ENCODE measurements at places on chromosomes 7 and 10.

- DNase-seq, result no peak
Observed at GRCh38 chr10:35910234-35910633, 268.1 kb upstream of the FZD8 start.

DNA sequence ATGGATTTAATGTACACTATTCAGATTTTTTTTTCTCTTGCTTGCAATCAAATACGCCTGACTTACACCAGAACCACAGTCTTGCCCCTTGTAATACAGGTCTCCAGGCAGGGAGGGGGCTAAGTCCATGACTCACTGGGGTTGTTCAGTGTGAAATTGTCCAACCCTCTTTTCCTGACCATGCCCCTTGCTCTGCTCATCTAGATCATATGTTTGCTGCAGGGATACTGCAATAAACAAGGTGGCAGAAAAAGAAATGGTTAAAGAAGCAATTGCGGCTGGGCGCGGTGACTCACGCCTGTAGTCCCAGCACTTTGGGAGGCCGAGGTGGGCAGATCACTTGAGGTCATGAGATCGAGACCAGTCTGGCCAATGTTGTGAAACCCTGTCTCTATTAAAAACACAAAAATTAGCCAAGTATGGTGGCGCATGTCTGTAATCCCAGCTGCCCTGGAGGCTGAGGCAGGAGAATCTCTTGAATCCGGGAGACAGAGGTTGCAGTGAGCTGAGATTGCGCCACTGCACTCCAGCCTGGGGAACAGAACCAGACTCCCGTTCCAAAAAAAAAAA, 85.5 kb downstream of the TMEM130 start:
- no peak for DNase-seq

- no peak for DNase-seq
Observed at GRCh38 chr7:127874951-127875608, 156.2 kb downstream of the LRRC4 start.

- peak; percentile 17 for DNase-seq
Observed at GRCh38 chr10:13717936-13718772, 131.4 kb downstream of the PRPF18 start.

DNA sequence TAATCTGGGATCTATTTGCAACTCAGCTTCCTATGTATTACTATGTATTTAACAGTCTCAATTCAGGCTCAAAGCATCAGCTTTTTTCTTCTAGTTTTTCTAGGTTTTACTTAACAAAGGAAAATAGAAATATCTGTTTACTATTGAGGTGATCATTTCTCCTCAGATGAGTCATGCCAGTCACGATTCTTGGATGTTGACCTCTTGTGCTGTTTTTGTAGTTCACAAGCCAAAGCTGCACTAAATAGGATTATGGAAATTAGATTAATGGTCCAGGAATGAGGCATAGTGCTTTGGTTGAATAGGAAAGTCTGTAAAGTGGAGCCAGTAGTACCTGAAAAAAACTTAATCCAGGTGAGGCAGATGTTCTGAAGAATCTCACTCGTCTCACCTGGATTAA, 198.3 kb upstream of the KAT6B start:
- DNase-seq, result no peak

DNA sequence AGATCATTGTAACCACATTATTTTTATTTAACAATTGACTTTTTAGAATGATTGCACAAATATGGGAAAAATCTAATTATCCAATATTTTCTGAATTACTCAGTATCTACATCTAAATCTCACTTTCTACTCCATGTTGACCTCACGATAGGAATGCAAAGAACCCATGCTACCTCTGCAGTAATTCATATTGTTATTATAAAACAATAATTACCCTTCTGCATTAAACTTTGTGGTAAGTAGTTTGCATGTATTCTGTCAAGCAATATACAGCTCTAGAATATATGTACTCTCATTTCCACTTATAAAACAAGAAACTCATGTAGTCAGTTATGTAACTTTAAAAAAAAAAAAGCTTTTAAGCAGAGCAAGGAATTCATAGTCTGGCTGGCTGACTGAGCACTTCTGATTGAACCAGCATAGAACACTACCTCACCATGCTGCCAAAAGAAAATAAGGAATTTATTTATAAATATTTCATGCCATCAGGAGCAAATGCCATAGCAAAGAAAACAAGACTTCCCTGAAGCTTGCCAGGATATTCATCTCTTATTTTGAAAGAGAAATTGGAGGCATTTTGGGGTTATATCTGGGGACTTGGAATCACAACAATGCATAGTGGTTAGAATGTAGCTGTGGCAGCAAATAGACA, 895.7 kb downstream of the XPNPEP1 start:
- DNase-seq, result no peak

DNA sequence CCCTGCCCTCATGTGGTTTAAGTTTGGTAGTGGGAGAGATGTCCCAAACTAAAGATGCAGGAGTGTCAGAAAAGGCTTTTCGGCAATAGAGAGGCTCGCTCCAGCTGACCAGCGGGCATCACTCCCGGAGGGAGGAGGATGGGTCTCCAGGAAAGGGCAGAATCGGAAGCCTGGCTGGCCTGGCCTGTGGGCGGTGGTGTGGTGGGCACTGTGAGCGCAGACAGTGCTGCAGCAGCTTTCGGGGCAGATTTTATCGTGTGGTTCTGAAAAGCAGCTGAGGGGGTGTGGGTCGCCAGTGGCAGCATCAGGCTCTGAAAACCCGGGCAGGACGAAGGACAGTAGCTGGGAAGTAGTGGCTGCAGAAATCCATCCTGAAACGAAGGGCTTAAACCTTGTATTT, 12.8 kb downstream of the BNIP3 start:
- DNase-seq, result no peak

DNA sequence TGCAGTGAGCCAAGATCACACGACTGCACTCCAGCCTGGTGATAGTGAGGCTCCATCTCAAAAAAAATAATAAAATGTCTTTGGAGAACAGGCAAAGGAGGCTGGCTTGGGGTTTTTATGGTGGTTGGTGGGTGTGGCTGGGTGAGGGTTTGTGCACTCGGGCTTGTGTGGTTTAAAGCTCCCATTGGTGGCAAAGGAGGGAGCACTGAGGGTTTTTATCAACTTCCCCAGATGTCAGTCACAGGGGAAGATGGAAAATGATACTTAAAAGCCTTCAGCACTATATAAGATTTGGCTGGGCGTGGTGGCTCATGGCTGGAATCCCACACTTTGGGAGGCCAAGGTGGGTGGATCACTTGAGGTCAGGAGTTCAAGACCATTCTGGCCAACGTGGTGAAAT, 16.3 kb upstream of the RNF216 start:
- no peak for DNase-seq

GRCh38 chr10:97796651-97797050, 24.9 kb upstream of the SFRP5 start:
- DNase-seq, result no peak

GRCh38 chr7:122225874-122226273, 78.7 kb downstream of the FEZF1 start:
- no peak for DNase-seq

DNA sequence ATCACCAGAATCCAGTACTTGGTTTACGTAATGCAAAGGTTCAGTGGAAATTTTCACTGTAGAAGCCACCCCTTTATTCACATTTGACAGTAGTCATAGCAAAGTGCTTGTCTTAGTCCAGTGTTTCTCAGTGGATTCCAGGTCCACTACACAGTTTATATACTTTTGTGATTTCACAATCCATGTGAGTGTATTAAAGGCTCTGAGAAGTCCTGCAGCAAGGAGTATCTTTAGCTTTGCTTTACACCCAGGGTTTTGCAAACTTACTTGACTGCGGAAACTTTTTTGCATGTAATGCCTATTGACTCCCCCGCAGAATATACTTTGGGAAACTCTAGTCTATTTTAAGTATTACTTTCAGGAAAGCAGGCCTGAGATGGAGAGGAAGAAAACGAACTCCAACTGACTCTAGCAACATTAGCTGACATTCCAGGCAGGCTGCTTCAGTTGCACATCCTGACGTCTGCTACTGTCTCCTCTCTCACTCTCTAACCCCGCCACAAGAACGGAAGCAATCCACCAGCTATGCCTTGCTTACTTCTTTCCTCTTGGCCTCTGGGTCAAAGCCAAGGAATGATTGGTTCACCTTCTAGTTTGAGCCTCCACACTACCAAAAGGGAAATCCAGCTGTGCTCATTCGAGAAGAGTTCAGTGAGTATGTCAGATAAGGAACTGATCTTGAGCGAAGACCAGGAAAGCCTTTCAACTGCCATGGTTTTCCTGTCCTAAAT, 6.2 kb downstream of the PLXNA4 start:
- no peak for DNase-seq

GRCh38 chr7:157177333-157177982, 38.7 kb downstream of the UBE3C start:
- DNase-seq, result no peak

DNA sequence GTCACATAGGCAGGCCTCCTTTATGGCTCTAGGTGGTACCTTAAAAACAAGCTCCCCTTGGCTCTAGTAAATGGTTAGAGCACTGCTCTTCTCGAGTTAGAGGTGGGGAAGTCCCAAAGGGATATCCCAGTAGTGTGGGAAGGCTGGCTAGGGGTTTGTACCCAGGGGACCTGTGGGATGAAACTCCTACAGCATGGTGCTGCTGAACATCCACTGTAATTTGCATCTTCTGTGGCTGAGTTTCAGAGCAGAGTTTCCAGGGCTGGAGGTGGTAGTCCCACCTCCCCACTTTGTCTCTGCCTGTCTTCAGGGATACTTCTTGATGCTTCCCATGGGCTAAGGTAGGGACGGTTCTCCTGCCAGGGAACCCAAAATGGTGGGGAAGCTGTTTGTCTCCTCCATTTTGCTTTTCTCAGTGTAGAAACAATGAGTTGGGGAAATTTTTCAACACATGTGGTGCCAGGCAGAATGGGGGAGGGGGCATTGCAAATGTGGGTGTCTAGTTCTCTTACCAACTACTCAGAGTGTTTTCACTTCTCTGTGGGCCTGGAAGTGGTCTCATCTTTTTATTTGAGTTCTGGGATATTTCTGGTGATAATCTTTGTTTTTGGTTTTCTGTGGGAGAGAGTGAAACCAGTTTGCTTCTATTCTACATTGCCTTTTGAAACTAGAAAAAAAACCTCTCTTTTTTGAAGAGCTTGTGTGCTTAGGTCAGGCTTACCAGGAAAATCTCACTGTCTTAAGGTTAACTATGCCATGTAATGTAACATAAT, 36.3 kb downstream of the SCART1 start:
- DNase-seq, result no peak

DNA sequence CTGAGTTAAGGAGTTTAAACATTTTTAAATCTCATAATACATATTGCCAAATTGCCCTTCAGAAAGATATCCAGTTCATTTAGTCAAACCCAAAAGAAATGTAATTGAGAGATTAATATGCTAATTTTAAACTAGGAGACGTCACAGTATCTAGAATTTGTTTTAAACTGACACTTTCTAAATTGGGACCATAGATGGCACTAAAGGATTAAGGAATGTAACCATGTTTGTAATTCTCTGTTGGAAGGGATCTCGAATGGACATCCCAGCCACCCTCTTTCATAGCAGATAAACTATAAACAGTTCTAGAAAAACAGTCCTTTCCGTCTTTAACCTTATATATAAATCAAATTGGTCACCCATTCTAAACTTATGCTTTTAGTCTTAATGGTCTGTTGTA, 30.0 kb upstream of the SAMD9L start:
- DNase-seq, result no peak

GRCh38 chr10:7606951-7607404, 59.8 kb downstream of the ITIH5 start:
- no peak for DNase-seq

DNA sequence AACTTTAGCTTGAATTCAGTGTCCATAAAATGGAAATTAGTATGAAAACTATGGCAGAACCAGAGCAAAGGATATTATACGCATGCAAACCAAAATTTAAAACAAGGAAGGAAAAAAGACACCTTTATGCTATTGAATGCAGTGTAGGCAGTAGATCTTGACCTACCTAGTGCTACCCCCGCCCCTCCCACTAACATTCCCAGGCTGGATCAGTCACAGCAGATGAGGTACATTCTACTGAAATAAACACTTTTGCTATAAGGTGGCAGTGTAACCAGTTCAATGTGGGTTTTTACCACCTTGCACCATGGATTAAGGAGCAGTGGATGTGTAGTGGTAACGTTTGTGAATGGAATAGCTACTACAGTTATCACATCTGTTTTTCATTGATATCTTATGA, 27.9 kb downstream of the SRI start:
- no peak for DNase-seq

- DNase-seq, result no peak
Observed at GRCh38 chr7:73971322-73971703, 56.7 kb upstream of the ELN start.

GRCh38 chr10:191703-192518, 56.7 kb downstream of the ZMYND11 start:
- no peak for DNase-seq

DNA sequence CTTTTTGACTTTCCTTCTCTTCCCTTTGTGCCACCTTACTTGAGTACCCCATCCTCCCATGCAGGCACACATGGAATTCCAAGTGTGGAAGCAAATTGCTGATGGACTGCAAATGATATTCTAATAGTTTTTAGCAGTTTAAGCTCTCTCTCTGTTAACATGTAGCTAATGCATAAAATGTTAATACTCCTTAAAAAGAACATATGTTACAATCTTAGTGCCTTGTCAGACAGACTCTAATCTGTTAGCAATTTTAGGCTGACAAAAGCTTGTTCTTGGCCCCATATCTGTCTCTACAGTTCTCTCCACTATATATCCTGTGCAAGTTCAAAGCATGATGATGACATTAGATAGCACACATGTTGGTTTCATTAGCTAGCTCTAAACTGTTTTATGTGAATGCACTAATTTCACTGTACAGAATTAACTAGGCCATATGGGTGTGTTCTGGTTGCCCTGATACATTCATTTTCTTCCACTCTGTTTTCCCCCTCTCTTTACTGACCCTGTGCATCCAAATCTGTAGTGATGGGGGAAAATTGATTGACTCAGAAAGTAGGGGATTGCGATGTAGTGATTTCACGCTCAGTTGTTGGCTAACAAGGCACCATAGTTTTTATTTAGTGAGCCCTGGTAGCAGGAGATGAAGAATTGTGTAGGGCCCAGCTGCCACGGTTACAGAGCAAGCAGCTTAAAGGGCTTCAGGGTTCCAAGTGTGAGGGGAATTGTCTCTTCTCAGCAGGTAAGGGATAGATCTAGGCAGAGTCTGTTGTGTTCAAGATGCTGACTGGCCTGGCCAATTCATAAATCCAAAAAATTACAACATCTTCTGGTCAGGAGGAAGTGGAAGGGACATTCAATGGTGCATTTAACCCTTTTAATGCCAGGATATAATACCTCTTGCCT, 114.6 kb upstream of the FZD1 start:
- DNase-seq, result no peak

- DNase-seq, result no peak
Observed at GRCh38 chr7:109579901-109580300, 1010.2 kb downstream of the DNAJB9 start.

DNA sequence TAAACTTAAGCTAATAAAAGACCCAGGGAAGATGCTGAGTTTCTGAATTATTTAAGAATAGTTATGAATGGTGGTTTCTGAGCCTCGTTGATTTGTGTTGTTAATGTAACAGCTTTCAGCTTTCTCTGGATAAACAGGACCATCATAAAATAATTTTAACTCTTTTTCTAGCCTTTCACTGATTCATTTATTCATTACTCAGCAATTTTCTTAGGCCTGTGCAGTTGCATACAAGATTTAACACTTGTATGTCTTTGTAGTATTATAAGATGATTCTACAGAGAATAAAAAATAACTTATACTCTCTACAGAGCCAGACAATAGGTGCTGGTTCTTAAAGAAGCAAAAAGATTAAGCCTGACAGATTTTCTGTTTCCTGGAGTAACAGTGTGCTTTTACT, 29.3 kb downstream of the TMEM196 start:
- DNase-seq, result no peak

All from stimulated activated CD4-positive, alpha-beta T cell treated with anti-CD3 and anti-CD28 coated beads, Interleukin-2, amount 100 ng/mL, for 48 hours (primary cell).